Fibroblast of gingiva (primary cell): ENCODE measurements at places on chromosomes 5 and 9.
A peak's percentile ranks its signal among the peaks of the same experiment; 100 is the strongest.

DNA sequence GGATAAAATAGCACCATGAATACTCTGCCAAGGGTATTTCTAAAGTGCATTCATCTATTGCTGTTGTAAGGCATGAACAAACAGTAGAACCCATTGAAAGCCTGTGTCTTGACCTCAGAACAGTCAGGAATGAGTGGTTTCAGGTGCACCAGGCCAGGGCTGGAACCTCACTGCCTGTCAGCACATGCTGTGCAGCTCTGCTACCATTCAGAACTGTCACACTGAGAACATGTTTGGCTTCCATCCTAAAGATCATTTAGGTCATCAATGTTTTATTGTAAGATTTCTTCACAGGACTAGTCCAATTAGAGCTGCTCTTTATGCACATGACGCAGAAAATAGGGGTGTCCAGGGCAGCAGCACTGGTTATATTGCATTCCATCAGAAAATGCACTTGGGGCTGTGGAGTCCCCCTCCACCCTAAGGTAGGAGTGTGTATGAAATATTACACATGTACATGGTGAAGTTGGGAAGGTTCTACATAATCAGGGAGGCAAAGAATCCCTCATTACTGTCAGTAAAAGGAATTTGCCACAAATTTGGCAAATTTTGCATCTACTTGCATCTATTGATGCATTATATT lies 408.0 kb downstream of the CTNND2 start:
- no peak for DNase-seq

DNA sequence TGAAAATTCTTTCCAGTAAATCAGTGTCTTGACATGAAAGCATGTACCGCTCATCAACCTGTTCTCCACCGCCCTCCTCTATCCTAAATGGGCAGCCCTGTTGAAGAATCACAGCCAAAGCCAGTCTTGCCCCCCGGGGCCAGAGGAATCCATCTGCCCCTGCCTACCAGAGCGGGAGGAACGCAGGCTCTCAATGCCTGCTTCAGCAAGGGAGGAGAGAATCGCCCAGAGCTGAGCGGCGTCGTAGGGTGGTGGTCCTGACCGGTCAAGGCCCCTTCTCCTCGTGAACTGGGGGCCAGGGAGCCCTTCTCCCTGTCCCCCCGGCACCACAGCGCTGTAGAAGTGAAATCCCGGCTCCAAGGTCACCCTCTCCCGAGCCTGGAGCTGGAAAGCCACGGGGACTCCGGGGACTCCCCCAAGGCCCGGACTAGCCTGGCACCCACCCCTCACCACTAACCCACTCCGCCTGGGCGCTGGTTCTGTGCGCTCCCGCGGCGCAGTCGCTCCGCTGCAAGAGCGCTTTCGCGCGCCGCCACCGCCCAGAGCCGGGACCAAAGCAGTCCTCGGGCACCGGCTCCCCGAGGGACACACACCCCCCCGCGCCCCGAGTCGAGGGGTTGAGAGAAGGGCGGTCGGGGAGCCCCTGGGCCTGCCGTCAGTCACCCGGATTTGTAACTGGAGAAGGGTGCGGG lies 718 bp upstream of the TMEM215 start:
- DNase-seq, result no peak

DNA sequence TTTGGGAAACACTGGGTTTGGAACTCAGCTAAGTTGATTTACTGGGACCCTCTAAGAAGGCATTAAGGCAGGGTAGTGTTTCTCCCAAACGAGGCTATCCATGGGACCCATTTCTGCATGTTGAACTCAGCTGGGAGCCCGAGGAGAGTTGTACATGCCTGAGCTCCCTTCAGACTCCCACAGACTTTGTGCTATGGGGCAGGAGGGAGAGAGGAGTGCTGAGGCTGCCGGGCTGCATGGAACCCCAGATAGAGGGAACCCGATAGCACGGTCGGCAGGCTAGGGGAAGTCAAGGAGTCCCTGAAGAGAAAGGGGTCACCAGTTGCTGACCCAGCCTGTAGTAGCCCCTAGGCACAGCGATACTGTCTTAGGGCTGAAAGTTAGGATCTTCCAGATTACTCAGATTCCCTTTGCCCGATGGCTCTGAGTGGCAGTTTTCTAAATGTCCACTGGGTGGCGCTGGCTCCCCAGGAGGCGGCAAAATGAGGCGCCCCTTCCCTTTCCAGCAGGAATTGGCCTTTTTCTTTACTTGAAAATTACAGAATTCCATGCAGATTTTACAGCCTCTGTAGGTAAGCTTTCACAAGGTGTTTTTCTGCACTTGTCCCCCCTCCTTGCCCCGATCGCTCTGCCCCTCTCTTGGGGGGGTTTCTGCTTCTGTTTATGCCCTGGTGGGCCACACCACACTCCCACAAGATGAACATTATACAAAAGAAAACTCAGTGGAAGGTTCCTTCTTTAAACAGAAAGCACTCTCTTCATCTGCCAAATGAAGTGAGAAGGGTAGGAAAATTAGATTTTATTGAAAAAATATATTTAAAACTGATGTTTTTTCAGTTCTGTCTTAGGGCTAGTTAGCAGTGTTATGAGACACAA lies 17.8 kb downstream of the NANS start:
- DNase-seq, result peak; percentile 45

GRCh38 chr9:129748249-129748648 lies 4.6 kb downstream of the PTGES start:
- DNase-seq, result no peak

- no peak for DNase-seq
Observed at GRCh38 chr9:91810286-91810905, 139.6 kb downstream of the ROR2 start.
